Smooth muscle cell of the umbilical artery (primary cell): ENCODE measurements at places on chromosomes 5 and 9. TPM values are rescaled to one million over a fixed set of nuclear protein-coding genes. Genes with fewer than 3 reads are reported as not detected.

PCDHA10 gene
- 0.23 and 0.59 TPM in 2 replicates for total RNA-seq

EMB gene
- 3.0 and 5.0 TPM in 2 replicates for total RNA-seq

CATSPER3 gene
- not detected in 2 replicates for total RNA-seq

WNT8A gene
- total RNA-seq: not detected in 2 replicates

C5orf34 gene
- total RNA-seq: 2.4 and 4.2 TPM in 2 replicates
